ENCODE measurements at places on chromosomes 7 and 10.

- DNase-seq = no peak
These were observed 178.7 kb upstream of the IMMP2L start for GRCh38 chr7:111740942-111741341.

DNA sequence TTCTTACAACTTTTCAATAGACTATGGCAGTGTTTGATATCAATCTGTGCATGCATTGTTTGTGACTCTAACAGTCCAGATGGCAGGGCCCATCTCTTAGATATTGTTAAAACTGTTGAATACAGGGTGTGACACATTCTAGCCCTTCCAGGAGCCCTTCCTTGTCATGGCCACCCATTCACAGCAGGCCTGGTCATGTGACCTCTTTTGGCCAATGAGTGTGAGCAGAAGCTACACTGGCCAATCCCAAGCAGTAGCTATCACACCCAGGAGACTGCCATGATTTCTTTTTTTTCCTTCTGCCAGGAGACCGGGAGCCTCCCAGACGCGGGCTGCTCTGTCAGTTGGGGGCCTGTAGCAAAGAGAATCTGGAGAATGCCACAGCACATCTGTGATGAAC lies 655.4 kb upstream of the MKI67 start:
- DNase-seq = no peak

GRCh38 chr7:35474100-35474499 lies 220.2 kb upstream of the TBX20 start:
- no peak for DNase-seq

- DNase-seq = no peak
These were observed 89.5 kb downstream of the ZNF92 start for GRCh38 chr7:65463184-65463583.

- no peak for DNase-seq
These were observed 87.0 kb downstream of the LARP4B start for GRCh38 chr10:844552-844951.

DNA sequence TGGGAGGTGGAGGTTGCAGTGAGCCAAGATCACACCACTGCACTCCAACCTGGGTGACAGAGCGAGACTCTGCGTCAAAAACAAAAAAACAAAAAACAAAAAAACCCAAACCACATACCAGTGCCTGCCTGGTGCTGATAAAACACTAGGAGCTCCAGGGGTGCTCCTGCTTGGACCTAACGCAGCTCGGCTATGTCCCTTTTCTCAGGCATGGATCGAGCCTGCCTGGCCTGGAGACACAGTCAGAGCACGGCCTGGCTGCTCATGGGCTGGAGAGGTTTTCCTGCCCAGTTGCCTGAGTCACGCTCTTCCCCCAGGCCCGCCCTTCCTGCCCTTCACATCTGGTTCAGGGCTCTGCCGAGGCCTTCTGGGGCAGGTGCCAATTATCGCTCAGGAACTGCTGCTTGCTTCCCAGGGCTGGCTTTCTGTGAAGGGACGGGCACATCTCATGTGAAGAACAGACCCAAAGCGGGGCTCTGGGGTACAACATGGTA lies 12.6 kb upstream of the NPFFR1 start:
- no peak for DNase-seq

GRCh38 chr7:23114896-23115295 lies 9.3 kb downstream of the KLHL7 start:
- no peak for DNase-seq
